ENCODE measurements at places on chromosomes 4 and X. TPM values are rescaled to one million over a fixed set of nuclear protein-coding genes. Genes with fewer than 3 reads are reported as not detected.
A peak's percentile ranks its signal among the peaks of the same experiment; 100 is the strongest.

DNA sequence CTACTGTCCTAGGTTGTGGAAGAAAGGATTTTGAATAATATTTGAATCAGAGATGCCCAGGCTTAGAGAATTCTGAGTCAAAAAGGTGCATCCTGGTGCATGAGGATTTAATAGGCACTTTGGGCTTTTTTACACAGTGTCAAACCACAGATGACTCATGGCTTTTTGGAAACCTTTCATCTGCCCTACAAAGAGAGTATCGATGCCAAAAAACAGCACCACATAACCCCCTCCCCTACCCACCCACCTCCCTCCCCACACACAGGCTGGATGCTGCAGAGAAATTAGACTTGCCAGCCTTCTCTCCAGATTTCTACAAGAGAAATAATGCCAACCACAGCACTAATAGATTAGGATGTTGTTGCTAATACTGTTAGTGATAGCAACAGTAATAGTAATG, 779.3 kb downstream of the NLGN4X start:
- no peak for DNase-seq

DNA sequence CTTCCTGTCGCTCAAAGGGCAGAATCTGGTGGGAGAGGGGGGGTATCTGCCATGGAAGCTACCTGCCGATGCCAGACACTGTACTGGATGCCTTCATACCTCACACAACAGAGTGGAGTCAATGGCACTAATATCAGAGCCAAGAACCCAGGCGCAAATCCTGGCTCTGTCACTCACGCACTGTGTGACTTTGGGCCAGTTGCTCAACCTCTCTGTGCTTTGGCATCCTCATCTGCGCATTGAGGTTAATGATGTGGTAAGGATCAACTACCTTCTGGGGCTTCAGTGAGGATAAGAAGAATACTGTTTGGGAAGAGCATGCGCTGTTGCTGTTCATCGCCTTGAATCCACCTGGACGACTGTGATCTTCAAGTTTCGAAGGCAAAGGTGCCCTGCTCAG, 70.6 kb downstream of the PPP2R2C start:
- DNase-seq: no peak

Gene MAGEB10
- total RNA-seq: not detected

Gene GAGE12F
- not detected for total RNA-seq

- DNase-seq: no peak
Observed at GRCh38 chr4:1751919-1752283, 30.6 kb downstream of the TACC3 start.

GRCh38 chrX:39893417-39894338, 204.1 kb downstream of the BCOR start:
- DNase-seq: no peak

DNA sequence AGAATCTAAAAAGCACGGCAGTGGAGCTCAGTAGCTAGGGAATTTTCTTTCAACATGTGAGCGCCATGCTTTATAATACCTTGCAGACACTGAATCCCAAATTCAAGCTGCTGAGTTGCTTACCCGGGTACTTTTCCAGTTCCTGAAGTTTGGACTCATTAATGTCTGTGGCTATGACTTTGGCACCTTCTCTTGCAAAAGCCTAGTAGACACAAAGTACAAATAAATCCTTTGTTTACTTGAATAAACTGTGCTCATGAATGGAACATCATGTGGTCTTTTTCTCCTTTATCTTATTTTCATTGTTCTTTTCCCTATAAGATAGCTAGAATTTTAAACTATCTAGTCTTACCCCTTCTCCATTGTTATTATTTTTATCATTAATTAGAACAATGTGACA, 4.6 kb downstream of the BDH2 start:
- DNase-seq: no peak

DNA sequence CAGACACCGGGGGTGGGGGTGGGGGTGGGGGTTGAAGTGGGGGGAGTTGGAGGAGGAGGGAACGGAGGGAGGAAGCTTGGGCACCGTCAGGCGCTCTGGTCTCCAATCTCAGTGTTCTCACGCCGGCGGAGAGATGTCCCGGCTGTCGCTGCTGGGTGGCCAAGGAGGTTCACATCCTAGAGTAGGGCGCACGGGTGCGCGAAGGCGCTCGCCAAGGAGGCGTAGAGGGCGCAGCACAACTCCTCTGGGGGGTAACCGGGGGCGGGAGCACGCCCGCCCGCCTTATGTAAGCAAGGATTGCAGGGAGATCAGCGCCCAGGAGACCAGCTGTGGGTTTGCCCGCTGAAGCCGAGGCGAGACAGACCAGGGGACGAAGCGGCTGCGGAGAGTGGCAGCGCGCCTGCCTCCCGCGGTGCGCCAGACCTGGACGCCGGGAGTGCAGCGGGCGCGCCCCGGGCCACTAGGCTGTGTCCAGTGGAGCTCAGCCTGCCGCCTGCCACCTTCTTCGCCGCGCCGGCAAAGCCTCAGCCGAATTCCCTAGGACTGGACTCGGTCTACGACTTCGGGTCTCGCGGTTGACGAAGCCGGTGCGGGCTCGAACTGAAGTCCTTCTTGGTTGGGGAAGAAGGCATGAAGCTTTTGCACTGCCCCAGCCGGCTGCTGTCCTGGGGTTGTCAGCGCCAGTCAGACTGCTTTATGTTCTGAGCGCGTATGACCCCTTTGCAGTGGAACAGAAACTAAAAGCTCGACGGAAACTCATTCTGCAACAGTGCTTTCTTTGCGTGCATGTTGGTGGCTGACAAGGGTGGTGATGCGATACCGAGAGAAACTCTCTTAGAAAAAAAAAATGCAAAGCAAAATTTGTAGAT, 707 bp upstream of the UNC5C start:
- DNase-seq: peak; percentile 64

All from activated CD8-positive, alpha-beta memory T cell treated with anti-CD3 and anti-CD28 coated beads, Interleukin-2, amount 10 ng/mL, durations not matched to agents 7 days and 5 days (primary cell).